ENCODE measurements at places on chromosomes 16 and 17.

- DNase-seq: no peak
Observed at GRCh38 chr17:56870081-56870651, 36.2 kb downstream of the DGKE start.

GRCh38 chr16:20310421-20311395, 16.6 kb downstream of the GP2 start:
- no peak for DNase-seq

GRCh38 chr16:84581158-84581557, 36.7 kb downstream of the COTL1 start:
- no peak for DNase-seq

GRCh38 chr16:66128371-66128770, 238.1 kb upstream of the CDH5 start:
- no peak for DNase-seq
